ENCODE measurements at places on chromosomes 11 and 22. TPM values are rescaled to one million over a fixed set of nuclear protein-coding genes. Genes with fewer than 3 reads are reported as not detected.

DNA sequence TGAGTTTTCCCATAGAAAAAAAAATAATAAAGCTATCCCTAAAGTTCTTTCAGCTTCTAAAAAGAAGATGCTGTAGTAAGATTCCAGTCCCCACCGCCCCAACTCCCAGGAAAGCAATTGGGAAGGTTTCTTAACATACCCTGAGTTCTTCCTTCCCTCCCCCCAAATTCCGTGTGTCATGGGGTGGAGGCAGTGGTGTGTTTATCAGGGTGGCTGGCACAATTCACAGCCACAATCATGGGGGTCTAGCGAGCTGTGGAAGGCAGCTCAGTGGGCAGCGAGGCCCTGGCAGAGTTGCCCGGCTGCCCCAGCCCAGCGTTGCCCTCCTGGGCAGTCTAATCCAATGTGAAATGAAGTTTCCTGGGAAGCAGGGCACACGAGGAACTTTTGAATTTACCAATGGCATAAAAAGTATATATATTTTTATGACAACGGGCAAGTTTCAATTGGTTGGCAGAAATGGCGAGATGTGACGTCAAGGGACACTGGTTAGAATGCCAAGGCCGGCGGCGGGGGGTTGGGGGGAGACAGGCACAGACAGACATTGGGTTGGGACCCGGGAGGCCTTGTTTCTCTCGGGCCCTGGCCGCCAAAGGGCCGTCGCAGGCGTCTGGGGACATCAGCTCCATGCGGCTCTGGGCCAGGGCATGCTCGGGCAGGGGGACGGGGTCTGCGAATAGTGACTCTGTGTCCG lies 80.7 kb upstream of the PPARA start:
- no peak for DNase-seq

DNA sequence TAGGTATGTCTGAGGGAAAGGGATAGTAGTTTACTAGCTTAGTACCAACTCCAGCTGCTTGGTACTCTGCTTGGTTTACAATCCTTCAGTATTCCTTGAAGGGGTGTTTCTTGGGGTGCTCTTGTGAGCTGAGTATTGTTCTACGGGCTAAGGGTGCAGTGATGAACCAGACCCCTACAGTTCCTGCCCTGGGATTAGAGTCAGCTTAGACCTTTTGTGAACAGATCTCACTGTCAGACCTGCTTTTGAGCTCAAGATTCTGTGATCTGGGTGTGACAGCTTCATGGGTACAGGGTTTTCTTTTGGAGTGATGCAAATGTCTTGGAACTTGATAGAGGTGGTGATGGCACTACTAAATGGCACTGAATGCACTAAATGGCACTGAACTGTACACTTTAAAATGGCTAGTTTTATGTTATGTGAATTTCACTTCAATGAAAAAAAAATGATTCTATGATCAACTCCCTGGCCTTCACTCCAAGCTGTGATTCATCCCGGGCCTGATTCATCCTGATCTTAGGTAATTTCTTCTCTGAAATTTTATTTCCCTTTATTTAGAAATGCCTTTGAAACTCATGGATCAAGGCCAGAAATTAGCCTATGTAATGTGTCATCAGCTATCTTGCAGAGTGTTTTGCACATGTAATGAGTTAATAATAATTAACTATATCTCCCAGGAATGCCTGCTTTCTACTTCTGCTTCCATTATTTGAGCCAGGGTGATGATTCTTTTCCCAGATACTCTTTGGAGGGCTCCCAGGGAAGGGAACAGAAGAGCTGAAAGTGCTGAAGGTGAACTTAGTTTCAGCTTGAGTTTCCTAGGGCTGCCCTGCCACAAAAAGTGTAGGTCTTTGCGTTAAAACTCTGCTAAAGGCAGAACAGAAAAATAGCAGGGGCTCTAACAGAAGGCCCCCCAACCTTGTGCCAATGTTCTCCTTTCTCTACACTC lies 87.9 kb downstream of the NCAM1 start:
- no peak for DNase-seq

Gene FGF4
- total RNA-seq = not detected

DNA sequence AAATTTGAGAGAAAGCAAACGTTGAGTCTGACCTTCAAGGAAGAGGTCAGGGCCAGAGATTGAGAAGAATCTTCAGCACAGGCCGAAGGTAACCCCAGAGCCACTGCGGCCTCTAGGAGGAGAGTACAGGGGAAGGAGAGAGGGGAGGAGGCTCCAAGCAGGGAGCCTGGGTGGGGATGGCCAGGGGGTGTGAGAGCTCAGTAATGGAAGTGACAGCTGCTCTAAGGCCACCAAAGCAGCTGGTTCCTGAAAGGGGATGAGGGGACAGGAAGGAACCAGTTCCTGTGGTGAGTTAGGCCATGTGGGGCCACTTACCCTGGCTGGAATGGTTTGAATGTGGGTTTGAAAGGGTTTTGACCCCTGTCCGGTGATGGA lies 46.1 kb downstream of the PISD start:
- DNase-seq = no peak

Gene SOX10
- 0.09 TPM for total RNA-seq

DNA sequence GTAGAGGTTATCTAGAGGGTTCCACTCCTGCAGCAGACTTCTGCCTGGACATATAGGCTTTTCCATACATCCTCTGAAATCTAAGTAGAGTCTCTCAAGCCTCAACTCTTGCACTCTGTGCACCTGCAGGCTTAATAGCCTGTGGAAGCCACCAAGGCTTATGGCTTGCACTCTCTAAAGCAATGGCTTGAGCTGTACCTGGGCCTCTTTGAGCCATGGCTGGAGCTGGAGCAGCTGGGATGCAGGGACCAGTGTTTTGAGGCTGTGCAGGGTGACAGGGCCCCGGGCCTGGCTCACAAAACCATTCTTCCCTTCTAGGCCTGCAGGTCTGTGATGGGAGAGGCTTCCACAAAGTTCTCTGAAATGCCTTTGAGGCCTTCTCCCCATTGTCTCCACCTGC lies 2.9 kb upstream of the NXPE4 start:
- DNase-seq = no peak

DNA sequence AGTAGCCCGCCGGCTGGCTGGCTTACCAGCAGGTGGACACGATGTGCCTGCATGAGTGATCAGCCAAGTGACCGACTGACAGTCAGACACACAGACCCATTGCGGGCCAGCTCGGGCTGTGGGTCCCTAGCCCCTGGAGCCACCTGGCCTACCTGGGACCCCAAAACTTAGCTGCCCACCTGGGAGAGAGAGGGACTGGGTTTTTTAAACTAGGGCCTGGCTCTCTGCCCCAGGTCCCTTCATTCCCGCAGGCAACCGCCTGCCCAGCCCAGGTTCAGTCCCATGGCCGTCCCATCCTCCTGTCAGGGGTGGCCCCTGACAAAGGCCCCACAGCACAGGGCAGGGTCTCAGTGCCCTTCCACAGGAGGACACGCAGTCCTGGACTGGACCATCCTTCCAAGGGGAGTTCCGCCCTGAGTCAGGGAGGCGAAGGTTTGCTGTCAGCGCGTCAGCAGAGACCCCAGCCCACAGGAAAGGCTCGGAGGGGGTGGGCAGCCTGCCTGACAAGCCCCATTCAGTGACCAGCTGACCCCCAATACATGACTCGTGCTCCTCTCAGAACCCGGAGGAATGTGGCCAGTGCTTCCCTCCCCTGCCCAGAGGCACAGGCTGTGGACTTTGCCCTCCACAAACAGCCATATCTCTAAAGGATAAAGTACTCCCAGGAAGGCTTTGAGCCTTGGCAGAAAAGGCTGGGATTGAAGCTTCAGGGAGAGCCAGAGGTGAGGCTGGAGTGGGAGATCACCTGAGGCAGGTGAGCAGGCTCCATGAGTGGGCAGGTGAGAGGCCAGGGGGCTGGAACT lies 8.4 kb downstream of the SLCO2B1 start:
- DNase-seq = no peak

DNA sequence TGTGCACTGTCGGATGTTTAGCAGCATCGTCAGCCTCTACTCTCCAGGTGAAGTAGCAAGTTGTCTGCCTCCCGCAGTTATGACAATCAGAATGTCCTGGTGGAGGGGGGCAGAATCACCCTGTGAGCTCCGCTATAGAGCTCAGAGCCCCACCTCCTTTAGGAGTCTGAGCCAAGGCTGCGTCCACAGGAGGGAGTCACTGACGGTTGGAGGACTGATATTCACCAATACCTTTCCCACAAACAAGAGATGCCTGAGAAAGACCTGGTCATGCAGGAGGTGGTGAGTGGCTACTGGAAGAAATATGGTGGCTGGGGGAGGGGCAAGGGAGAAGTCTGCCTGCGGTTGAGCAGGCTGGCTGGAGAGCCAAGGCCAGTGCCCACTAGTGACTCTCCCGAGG lies 41.7 kb upstream of the ADA2 start:
- no peak for DNase-seq

GRCh38 chr22:47213571-47214230 lies 451.3 kb downstream of the TBC1D22A start:
- peak; percentile 28 for DNase-seq

GRCh38 chr11:117010808-117011540 lies 87.3 kb downstream of the SIK3 start:
- DNase-seq = no peak

Gene KRTAP5-7
- 0.25 TPM for total RNA-seq

GRCh38 chr11:65432100-65432650 lies 9.6 kb downstream of the NEAT1 start:
- no peak for DNase-seq

Data from mesothelial cell of epicardium (in vitro differentiated cells).